Ovary (tissue), 10 donors: ENCODE measurements at places on chromosomes 11 and 22.

GRCh38 chr11:47499614-47500013 is 50.7 kb upstream of the RAPSN start:
- no peak overlapping the region for H3K4me3 ChIP-seq
- H3K27me3 ChIP-seq, result no peaks in the 10 kb centered on the region
- peaks cover 5% of the 10 kb centered on the region for H3K4me1 ChIP-seq
- DNase-seq, result no peak

DNA sequence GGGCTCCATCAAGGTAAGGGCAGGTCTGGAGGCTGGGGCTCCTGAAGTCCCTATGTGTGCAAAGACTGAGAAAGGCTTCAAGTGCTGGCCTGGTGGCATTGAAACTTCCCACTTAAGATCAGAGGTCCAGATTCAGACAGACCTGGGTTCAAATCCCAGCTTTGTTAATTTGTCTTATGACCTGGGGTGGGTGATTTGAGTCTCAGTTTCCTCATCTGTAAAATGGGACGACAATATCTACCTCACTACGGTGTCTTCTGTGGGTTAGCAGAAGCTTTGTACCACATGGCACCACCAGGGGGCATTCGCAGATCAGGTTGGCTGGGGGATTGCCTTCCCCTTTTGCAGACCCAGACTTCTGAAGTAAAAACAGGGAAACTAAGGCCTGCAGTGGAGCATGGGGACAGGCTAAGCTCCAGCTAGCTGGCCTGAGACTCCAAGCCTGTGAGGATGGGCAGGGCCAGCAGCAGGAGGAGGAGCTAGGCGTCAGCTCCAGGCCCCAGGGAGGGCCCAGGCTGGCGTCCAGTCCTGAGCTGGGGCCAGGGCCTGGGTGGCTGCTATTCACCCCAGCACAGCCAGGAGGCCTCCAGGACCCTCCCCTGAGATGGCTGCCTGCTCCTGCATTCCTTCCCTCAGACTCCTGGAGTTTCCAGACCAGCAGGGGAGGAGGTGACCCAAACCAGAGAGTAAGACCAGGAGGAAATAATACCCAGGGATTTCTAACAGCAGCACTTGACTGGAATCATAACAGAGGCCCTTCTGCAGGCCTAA is 1.5 kb downstream of the CASTOR1 start:
- no peaks in the 10 kb centered on the region for H3K27me3 ChIP-seq
- H3K27ac ChIP-seq, result no peak overlapping the region
- H3K4me3 ChIP-seq, result peak overlapping the region; percentile 97

DNA sequence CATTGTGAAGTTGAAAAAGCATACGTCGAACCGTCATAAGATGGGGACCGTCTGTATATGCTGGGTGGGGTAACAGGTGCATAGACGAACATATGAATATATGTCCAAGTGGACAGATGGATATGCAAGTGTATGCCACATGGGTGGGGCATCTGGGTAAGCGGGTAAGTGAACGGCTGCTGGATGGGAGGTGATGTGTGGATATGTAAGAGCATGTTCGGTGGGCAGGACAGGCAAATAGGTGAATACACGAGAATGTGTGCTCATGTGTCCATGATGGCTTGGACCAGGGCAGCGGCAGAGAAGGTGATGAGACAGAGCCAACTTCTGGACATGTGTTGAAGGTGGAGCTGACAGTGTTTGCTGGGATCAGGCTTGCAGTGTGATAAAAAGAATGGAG is 12.0 kb downstream of the IFITM10 start:
- DNase-seq, result no peak
- no peak overlapping the region for H3K27ac ChIP-seq
- no peaks in the 10 kb centered on the region for H3K27me3 ChIP-seq
- no peak overlapping the region for H3K4me3 ChIP-seq
- no peaks in the 10 kb centered on the region for H3K4me1 ChIP-seq

GRCh38 chr11:121800240-121800639 is 315.8 kb downstream of the BLID start:
- no peaks in the 10 kb centered on the region for H3K27me3 ChIP-seq
- H3K36me3 ChIP-seq, result no peaks in the 10 kb centered on the region
- peak overlapping the region; percentile 84 for H3K27ac ChIP-seq
- no peak for DNase-seq
- H3K4me1 ChIP-seq, result peaks cover 15% of the 10 kb centered on the region

DNA sequence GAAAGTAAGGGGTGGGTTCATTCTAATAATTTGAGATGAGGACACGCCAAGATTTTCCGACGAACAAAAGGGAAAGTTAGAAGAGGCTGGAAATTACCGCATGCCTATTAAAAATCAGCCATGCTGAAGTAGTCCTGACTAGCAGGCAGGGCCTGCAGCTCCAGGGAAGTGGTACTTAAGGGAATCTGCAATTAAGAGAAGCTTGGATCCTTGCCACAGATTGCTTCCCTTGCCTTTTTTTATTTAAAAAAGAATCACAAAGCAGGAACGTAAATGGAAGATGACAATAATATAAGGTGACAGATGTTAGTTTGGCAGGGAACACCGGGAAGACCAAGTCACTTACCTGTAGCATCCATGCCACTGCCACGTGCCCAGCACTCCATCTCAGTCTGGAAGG is 359.3 kb downstream of the CADM1 start:
- no peaks in the 10 kb centered on the region for H3K4me1 ChIP-seq
- no peaks in the 10 kb centered on the region for H3K27me3 ChIP-seq
- DNase-seq, result no peak
- no peaks in the 10 kb centered on the region for H3K36me3 ChIP-seq

GRCh38 chr11:76626921-76627401 is 43.6 kb downstream of the LRRC32 start:
- H3K4me1 ChIP-seq, result peaks cover 14% of the 10 kb centered on the region
- no peak overlapping the region for H3K4me3 ChIP-seq
- no peaks in the 10 kb centered on the region for H3K36me3 ChIP-seq
- DNase-seq, result no peak
- H3K27ac ChIP-seq, result no peak overlapping the region

- no peaks in the 10 kb centered on the region for H3K27me3 ChIP-seq
- no peak overlapping the region for H3K27ac ChIP-seq
- no peak for DNase-seq
- peaks cover 2% of the 10 kb centered on the region for H3K4me1 ChIP-seq
- H3K4me3 ChIP-seq, result no peak overlapping the region
Measured at GRCh38 chr11:61447601-61448551, 18.0 kb downstream of the SDHAF2 start.

DNA sequence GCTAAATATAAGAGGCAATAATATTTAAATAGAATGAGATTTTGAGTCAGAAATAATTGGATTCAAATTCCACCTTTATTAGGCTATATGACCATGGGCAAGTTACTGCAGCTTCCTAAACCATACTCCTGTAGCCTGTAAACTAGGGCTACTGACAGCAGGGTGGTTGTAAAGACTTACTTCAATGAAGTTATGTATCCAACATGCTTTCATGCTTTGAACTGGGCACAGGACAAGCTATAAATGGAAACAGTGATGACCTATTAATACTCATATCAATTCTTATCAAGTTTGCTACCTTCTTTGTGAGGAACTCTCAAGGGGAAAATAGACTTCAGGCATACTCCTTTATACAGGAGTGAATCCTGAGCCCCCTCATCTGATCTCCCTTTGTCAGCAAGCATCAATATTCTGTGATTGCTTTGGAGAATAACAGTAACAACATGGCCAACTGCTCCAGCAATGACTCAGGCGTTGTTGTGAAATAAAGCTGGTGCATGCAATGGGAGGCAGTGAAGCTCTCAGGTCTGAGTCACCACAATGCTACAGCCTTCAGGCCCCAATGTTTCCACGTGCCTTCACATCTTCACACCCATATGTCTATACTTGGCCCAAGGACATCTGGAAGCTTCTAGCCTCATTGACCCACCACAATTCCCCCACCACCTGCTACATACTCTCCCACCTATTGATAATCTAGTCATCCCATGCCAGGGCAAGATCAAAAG is 102.5 kb downstream of the KCNA4 start:
- DNase-seq, result no peak
- H3K4me1 ChIP-seq, result no peaks in the 10 kb centered on the region
- no peak overlapping the region for H3K4me3 ChIP-seq
- H3K27ac ChIP-seq, result no peak overlapping the region
- H3K27me3 ChIP-seq, result no peaks in the 10 kb centered on the region

DNA sequence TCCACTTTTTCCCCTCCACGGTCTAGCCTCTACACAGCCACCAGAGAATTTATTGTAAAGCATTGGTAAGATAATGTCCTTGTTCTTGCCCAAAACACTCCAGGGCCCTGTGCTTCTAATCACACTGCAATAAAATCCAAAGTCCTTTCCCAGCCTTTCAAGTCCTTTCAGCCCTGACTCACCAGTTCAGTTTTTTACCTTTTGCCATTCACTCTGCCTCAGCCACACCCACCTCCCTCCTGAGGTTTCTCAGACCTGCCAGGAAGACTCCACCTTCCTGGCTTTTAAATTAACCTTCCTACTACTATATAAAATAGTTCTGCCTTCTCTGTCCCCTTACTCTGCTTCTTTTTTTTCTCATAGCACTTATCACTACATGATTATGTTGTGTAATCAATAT is 91.0 kb upstream of the ARHGAP32 start:
- H3K27ac ChIP-seq, result no peak overlapping the region
- H3K4me3 ChIP-seq, result no peak overlapping the region
- no peak for DNase-seq
- no peaks in the 10 kb centered on the region for H3K36me3 ChIP-seq
- no peaks in the 10 kb centered on the region for H3K27me3 ChIP-seq
- H3K4me1 ChIP-seq, result no peaks in the 10 kb centered on the region

DNA sequence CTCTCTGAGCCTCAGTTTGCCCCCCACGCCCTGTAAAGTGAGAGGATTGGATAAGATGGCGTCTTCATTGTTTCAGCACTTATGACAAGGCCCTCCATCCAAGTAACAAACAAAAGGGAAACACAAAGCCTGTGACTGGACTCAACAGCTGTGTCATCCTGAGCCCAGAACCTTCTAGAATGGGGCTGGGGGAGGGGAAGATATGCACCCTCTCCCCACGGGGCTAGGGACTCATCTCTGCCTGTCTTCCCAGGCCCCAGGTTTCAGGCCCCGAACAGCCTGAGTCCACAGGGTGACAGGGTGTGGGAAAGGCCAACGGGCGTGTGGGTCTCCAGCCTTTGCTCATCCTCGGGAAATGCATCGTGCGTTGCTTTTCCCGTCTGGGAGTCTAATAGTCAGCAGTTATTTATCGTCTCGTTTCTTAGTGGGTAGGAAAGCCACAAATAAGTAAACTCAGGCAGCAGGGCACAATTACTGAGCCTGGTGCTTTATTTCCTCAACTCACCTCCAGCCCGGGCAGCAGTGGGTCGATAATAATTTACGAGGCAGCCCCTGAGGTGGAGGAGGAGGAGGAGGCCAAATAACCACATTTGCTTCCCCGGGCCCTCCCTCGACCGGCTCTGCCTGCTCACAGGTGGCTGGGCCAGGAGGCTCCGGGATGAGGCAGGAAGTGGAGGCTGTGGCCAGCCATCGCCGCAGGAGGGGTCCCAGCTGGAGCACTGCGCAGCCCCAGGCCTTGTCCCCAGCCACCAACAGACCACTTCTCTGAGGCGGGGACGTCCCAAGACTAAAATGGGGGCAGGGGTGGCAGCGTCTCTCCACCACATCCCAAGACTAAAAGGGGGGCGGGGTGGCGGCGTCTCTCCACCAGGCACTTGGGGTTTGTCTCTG is 54.4 kb downstream of the FLRT1 start:
- DNase-seq, result no peak
- no peaks in the 10 kb centered on the region for H3K27me3 ChIP-seq
- H3K36me3 ChIP-seq, result no peaks in the 10 kb centered on the region

DNA sequence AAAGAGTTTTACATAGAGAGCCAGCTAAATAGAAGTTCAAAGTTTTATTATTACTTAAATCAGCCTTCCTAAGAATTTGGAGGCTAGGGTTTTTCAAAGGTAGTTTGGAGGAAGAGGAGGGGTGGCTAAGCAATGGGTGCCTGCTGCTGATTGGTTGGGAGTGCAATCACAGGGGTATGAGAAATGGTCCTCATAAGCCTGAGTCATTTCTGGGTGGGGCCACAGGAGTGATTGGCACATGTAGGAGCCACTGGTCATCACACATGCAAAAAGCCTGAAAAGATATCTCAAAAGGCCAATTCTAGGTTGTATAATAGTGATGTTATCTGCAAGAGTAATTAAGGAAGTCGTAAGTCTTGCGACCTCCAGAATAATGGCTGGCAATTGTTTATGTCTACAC is 12.9 kb downstream of the OR51L1 start:
- no peak overlapping the region for H3K4me3 ChIP-seq
- H3K27me3 ChIP-seq, result no peaks in the 10 kb centered on the region
- H3K4me1 ChIP-seq, result no peaks in the 10 kb centered on the region
- H3K36me3 ChIP-seq, result no peaks in the 10 kb centered on the region
- no peak for DNase-seq
- H3K27ac ChIP-seq, result no peak overlapping the region

DNA sequence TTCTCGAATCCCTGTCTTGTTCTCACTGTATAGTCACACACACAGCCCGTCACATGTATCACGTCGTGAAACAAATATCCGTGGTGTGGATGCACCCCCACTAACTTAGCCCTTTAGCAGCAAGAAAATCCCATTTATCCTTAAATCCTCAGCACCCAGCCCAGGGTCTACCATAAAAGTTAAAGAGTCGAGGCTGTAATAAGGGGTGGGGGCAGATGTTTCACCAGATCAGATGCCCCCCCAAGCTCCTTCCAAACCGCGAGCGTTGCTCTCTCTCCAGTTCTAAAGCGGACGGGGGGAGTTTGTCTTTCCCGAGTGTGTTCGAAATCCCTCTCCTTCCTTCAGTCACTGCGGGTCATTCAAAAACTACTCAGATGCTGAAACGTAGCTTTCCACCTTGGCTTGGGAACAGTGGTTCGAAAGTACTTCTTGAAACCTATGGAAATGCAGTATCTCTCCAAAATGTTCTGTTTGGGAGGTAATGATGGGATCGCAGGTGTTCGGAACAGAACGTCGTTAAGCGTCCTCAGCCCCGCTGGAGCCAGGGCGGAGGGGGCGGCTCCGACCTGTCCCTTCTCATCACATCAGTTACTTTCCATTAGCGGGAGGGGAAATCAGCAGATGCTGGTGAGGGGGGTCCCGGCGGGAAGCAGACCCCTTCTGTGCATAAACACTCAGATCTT is 156.2 kb downstream of the BRD1 start:
- no peaks in the 10 kb centered on the region for H3K27me3 ChIP-seq
- H3K36me3 ChIP-seq, result no peaks in the 10 kb centered on the region
- H3K4me1 ChIP-seq, result no peaks in the 10 kb centered on the region
- no peak overlapping the region for H3K4me3 ChIP-seq
- no peak for DNase-seq
